NCI-H1930 (cell line): ENCODE measurements at places on chromosomes 11 and 22.

DNA sequence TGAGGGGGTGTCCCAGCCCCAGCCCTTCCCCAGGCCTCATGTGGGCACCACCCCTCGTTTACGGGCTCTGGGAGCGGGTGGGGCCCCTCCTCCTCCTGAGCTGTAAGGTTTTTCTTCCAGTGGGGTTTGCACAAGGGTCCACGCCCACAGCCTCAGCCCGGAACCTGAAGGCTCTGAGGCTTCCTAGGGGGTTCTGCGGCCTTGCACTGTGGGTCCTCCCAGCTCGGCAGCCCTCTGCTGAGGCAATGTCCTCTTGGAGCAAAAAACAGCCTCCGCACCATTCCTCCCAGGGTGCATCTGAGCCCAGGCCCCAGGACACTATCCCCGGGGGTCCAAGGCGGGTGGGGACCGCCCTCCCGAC is 14.1 kb downstream of the H19 start:
- DNase-seq = no peak

DNA sequence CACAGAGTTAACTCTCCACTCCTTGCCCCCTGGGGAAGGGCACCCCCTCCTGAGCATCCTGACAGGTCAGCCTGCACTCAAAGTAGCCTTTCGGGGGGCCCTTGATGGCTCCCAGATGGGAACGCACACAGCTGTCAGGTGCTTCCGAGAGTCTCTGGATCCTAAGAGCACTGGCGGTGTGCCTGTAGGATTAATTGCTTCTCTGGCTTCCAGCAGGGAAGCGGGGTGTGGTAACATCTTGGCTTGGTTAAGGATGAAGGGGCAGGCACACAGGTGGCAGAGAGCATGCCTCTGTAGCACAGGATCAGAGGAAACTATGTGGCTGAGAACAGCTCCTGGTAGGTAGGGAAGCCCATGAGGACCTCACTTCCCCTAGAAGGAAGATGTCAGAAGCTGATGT is 199.8 kb downstream of the MIAT start:
- DNase-seq = no peak

GRCh38 chr11:67120881-67121710 is 2.0 kb downstream of the KDM2A start:
- DNase-seq = no peak

DNA sequence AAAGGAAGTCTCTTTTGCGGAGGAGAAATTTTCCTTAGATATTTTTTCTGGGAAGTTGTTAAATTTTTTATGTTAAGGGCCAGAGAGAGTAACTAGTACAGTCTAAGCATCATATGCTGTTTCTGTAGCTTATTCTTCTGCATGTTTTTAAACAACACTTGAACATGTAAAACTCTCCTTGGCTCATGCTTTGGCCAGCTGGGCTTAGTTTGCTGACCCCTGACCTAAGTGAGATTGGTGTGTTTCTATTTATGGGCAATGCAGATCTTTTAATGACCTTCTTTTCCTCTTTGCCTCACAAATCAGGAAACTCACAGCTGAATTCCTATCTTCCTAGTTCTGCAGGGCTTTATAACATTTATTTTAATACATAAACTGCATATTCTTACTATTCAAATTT is 942.5 kb downstream of the OPCML start:
- no peak for DNase-seq

- no peak for DNase-seq
Observed at GRCh38 chr11:68106165-68106940, 14.8 kb downstream of the CHKA start.

DNA sequence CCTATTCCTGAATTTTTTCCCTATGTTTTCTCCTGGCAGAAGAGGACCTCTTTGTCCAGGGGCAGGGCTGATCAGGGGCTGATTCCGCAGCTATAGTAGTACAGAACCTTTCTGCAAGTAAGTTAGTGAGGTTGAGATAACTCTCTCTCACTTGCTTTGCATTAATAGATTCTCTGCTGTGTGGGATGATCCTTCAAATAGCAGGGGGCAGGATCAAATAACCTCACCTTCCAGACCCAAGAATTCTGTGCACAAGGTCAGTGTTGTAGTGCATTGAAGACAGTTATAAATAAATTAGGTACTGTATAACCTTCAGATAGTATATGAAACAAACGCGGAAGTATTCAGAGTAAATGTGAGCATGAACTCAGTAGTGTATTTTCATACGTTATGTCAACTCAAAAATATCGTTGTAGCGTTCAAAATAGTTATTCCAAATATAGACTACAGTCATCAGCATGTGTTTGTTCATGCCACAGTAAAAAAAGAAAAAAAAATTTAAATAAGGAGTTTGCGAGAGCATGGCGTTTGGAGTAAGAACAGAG is 278 bp downstream of the MMP26 start:
- no peak for DNase-seq

DNA sequence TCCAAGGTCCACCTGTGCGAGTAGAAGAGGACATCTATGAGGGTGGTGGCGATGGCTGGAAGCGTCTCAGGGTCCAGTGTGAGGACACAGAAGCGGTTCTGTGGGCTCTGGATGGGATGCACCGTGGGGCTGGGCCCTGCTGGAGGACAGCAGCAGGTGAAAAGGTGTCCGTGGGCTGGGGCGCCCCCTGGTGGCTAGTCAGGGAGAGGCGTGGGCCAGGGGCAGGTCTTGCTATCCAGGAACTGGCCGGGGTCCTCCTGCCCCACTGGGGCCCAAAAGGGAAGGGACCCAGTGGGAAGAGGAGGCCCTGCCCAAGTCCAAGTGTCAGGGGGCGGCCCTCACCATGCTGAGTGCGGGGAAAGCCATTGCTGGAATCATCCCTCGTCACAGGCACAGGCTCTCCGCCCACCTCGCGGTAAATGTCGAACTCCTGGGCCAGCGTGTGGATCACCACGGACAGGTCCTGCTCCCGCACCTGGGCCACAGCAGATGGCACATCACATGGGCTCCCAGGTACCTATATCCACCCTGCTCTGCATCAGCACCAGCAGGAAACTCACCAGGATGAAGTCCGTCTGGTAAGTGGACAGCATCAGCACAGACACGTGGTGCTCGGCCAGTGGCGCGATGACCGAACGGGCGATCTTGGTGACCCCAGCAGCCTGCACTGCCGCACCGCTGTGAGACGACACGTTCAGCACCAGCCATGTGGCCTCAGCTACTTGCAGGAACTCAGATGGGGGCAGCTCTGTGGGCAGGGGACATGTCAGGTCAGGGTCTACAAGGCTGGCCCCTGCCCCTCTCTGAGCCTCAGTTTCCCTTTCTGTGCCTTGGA is 2.3 kb downstream of the CASTOR1 start:
- DNase-seq = peak; percentile 9

- DNase-seq = no peak
Observed at GRCh38 chr11:64036087-64037026, 626 bp downstream of the FLRT1 start.

- no peak for DNase-seq
Observed at GRCh38 chr11:72578566-72578965, 95.7 kb downstream of the PDE2A start.

GRCh38 chr11:47495011-47495855 is 46.3 kb upstream of the RAPSN start:
- no peak for DNase-seq

DNA sequence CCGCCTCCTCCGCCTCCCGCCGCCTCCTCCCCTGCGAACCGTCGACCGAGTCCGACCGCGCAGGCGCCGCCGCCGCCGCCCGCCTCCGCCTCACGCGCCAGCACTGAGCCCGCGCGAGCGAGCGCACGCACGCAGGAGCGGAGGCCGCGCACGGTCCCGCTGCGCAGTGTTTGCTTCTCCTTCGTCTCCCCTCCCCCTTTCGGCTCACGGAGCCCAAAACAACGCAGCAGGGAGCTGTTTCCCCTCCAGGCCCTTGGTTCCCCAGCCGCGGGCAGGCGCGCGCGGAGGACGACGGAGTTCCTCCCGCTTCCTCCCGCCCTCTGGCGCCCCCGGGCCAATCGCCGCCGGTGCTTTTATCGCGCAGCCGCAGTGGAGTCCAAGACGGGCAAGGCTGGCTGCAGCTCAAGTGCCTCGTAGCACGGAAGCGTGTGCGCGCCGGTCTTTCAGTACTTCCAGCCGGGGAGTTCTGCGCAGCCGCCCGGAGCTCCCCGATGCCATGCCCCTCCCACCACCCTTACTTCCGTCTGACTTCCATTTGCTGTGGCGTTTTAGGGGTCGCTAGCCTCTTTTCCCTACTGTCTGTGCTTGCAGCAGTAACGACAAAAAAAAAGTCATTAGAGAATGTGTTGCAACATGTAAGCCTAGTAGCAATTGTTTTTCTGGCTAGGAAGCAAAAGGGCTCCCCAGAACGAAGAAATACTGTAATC is at the start of gene HNRNPUL2:
Gene HNRNPUL2 (minus strand): TSS at position 293 of the 707 bp plus-strand sequence. CDS start 301 bp downstream, outside the sequence.
- peak; percentile 99 for DNase-seq

GRCh38 chr11:110782616-110783015 is 70.4 kb upstream of the ARHGAP20 start:
- no peak for DNase-seq

- no peak for DNase-seq
Observed at GRCh38 chr11:28606930-28607329, 498.7 kb downstream of the METTL15 start.

GRCh38 chr22:49664371-49664881 is 163.2 kb downstream of the BRD1 start:
- no peak for DNase-seq

GRCh38 chr11:78248903-78249302 is 60.2 kb downstream of the USP35 start:
- no peak for DNase-seq

- DNase-seq = no peak
Observed at GRCh38 chr11:206002-206384, 1.2 kb downstream of the BET1L start.

- no peak for DNase-seq
Observed at GRCh38 chr22:19108807-19109197, 13.4 kb downstream of the DGCR2 start.

DNA sequence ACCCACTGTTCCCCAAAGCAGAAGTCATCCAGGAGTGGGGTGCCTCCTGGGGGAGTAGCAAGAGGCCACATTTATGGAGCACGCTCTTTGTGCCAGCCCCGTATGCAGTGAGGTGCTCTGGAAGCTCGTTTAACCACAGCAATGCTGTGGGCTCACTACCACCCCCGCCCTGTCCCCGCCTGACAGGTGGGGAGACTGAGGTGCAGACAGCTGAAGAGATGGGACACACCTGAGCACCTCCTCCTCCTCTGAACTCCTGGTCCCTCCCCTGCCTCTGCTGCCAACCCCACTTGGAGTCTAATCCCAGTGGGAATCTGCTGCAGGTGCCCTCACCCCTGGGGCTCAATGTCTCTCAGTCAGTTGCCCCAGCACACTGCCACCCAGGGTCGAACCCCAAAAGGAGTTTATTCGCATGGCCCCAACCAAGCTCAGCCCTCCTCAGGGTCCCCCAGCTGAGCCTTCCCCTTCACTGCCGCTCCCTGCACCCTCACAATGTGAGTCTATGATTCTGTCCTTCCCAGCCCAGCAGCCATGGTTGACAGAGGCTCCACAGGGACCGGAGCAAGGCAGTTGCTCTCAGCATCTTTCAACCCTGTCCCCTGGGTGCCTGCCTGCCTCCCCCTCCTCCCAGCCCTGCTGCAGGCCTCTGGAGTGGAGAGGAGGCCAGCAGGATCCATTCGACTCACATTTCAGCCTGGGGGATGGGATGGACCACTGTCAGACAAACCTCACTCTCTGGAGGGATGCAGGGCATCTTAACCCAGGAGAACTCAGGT is 13.3 kb upstream of the BCR start:
- no peak for DNase-seq

GRCh38 chr22:36991206-36991605 is 28.0 kb downstream of the TST start:
- no peak for DNase-seq

DNA sequence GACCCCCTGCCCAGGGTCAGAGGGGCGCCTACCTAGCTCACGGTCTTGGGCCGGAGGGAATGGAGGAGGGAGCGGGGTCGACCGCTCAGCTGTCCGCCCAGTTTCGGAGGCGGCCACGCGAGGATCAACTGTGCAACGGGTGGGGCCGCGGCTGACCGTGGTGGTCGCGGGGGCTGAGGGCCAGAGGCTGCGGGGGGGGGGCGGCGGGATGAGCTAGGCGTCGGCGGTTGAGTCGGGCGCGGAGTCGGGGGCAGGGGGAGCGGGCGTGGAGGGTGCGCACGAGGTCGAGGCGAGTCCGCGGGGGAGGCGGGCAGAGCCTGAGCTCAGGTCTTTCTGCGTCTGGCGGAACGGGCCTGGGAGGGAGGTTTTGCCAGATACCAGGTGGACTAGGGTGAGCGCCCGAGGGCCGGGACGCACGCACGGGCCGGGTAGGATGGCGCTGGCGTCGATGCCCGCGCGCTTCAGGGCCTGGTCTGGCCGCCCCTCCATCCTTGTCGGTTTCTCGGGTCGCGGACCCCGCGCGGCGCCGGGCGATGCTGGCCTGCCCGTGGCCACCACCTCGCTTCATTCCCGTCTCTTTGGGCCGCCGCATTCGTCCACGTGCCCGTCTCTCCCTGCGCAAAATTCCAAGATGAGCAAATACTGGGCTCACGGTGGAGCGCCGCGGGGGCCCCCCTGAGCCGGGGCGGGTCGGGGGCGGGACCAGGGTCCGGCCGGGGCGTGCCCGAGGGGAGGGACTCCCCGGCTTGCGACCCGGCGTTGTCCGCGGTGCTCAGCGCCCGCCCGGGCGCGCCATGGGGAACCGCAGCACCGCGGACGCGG is at the start of gene DRD4:
Gene DRD4 (plus strand): TSS at position 759 of the 822 bp plus-strand sequence. CDS start 36 bp downstream, at position 795.
- no peak for DNase-seq

DNA sequence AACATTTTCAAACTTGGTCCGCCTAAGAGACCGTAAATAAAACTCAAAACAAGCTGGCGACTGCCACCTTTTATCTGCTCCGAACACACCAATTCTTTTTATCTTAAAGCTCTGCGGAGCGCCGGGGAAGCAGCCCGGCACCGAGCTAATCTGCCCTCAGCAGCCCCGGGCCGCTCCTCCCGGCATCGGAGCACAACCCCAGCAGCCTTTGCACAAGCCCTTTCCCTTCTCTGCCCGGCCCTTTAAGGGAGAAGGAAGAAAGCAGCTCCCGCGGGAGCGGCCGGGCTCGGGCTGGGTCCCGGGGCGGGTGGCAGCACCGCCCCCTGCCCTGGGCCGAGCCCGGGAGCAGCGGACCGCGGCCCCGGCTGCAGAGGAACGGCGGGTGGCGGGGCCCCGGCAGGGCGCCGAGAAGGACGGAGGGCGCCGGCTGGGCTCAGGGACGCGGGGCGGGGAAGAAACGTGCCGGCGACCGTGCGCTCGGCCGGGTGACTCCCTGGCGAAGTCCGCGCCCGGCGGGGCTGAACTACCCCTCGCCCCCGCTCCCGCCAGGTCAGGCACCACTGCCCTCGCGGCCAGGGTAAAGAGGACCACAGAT is 133.6 kb upstream of the C11orf58 start:
- no peak for DNase-seq

GRCh38 chr11:121464352-121464946 is 11.7 kb upstream of the SORL1-AS1 start:
- DNase-seq = no peak

- DNase-seq = no peak
Observed at GRCh38 chr11:86692746-86693145, 20.3 kb upstream of the ME3 start.

DNA sequence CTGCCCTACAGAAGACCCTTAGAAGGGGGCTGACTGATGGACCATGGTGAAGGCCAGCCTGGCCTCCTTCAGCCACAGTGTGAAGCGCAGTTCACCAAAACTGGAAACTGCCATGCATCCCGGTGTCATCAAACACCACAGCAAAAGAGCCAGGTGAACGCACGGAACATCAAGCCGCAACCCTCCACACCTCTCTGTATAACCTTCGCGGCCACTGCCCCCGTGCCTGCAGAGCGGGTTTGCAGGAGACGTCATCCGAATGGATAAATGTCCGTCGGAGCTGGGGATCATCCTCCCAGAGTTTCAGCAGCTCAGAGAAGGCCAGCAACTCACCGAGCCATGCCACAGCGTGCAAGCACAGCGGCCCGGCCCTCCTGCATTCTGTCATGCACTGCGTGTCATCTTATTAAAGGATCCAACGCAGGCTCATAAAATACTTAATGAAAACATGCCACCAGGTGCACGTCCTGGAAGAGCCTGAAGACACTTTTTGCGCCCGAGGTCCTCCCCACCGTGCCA is 309.9 kb downstream of the BRD1 start:
- no peak for DNase-seq
